ENCODE measurements at places on chromosomes 7 and 10.

GRCh38 chr7:131829947-131830558 lies 273.6 kb upstream of the PODXL start:
- no peak for DNase-seq

DNA sequence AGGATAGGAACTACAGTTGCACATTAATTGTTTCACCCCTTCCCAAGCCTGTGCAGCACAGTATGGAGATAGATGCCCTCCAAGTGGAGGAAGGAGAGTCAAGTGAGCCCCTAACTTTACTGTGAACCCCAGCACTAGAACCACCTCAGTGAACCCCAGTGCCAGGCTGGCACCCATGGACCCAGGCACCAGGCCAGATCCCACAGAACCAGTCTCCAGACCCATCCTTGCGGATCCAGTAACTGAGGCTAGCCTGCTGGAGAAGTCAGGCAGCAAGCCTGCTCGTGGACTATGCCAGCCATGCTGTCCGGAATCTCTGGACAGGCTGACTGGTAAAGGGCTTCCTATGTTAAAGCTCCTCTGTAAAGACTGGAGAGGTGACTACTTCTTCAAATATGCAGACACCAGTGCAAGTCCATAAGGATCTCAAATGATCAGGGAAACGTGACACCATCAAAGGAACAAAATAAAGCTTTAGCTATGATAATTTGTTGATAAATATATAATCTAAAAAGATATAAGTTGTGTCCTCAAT lies 27.7 kb downstream of the SHOC2 start:
- DNase-seq: no peak

DNA sequence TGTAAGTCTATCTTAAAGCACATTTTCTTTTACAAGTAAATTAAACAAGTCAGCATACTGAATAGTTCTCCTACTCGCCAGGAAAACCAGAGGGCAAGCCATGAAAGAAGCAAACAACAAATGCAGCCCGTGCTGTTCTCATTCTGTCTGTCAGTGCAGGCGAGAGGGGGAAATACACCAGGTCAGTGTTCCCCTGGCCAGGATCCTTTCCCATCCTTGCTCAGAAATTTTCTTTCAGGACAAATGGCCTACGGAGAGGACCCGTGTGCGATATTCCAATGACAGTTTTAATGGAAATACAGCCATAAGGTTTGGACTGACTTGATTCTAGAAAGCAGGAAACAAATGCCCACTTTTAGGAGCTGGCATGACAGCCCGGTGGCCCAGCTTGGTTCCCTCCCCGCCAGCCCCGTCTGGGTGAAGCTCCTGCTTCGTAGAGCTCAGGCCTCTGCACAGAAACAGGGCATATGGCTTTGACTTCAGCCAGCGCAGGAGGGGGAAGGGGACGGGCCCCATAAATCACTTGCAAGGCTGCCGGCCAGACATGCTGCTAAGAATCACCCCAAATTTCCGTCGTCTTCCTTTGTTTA lies 67.8 kb downstream of the FRMD4A start:
- no peak for DNase-seq

GRCh38 chr10:16184906-16185305 lies 251.9 kb upstream of the PTER start:
- DNase-seq: no peak

GRCh38 chr10:101609481-101609880 lies 21.4 kb downstream of the DPCD start:
- DNase-seq: no peak

DNA sequence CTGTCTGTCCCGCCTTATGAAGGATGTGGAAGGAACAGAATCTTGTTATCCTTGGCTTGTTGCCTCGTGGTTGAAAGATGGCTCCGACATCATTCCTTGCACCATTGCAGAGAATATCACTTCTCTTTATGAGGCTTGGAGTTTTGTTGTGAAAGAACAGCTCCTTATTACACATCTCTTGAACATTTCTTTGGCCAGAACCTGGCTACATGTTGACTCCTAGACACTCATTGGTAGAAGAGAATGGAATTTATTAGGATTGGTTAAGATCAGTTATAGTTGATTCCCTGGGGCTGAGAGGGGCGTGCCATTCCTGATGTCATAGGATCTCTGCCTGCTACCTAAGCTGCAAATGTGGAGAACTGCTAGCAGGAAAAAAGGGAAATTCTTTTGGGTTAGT lies 180.5 kb upstream of the CTBP2 start:
- no peak for DNase-seq

DNA sequence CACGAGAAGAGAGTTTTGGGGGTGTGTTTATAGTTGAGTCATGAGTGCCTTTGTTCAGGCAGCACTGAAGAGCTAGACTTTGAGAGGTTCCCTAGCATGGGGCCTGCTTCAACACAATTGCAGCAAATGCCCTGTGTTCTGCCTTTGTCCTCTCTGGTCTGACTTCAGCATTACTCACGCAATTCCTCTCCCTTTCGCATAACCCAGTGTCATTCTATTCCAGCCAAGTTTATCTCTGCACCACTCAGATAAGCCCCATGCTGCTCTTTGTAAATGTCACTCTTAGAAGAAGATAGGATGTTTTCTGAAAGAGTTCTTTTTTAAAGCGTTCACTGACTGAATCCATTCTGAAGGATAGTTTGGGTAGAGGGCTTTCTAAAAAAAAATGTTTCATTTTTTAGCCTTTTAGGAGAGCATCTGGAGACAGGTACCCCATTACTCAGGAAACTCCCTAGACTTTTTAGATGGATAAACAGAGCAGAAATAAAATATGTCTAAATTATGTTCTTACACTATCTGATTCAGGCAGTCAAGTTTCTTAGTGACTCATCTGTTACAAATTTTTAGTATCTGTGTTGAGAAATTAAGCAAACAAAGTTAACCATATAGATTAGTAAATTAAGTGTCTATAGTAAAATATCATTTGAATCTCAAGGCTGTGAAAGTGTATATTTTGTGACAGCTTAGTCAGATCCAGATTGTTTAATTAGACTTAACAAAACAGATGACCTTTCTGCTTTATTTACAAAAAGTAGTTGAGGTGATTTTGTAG lies 318.5 kb downstream of the GPR158 start:
- no peak for DNase-seq

- no peak for DNase-seq
Observed at GRCh38 chr7:93048136-93048930, 69.4 kb downstream of the SAMD9 start.

DNA sequence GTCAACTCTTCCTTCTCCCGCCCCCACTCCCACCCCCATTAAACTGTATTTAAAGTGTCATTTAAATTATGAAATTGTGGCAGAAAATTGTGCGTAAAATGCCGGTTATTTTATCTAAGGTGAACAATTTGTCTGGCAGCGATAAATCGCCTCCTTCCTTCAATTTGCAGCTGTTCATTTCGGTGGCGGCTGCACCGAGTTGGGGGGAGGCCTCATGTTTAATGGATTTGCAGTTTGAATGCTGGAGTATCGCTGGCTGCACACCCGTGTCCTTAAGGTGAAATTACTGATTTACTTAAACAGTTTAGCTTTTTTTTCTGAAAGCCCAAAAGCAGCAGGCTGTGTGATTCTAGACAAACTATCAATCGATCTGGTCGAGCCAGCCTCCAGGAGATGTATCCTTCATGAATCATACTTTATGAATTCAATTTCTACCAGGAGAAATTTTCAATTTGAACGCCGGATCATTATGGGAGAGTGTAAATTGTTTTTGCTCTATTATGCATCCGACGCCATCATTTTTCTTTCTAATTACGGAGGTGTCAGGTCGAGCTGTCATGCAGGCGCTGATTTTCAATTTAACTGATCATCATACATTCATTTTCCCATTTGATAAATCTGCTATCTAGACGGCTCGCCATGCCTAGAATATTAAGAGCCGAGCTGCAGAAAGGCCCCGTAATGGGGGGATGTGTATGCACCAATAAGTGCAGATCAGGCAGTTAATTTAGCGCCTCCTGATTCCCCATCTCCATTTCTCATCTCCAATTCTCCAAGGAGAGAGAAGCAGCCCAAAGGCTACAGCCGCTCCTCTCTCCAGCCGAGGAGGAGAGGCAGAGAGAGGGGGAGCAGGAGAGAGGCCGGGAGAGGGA lies 6.5 kb downstream of the UNCX start:
- DNase-seq: no peak

GRCh38 chr7:52151559-52151958 lies 835.0 kb upstream of the COBL start:
- DNase-seq: no peak

- DNase-seq: no peak
Observed at GRCh38 chr7:13153742-13154141, 466.3 kb downstream of the ARL4A start.

- DNase-seq: no peak
Observed at GRCh38 chr7:148286150-148286549, 304.4 kb upstream of the C7orf33 start.

DNA sequence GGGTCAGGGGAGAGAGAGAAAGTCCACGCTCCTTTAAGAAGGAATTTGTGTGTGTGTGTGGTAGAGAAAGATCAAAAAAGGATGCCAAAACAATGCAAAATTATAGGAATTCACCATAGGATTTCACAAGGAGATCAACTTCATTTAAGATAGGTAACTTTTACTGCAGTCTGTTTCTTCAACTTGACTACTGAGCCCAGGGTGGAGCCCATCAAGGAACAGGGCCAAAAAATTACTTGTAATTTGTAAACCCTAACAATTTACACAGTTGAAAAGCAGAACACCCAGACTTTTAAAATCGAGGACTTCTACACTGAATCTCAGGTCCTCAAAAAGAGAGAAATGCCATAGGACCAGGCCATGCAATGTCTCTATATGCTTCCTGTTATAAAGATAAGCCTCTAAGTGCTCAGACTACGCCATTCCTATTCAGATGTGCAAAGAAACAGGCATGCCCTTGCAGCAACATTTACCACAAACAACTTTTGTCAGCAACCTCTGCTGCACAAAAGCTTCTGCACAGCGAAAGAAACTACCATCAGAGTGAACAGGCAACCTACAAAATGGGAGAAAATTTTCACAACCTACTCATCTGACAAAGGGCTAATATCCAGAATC lies 10.6 kb upstream of the GIMAP4 start:
- no peak for DNase-seq

GRCh38 chr7:149714910-149715471 lies 58.4 kb downstream of the ZNF467 start:
- peak; percentile 58 for DNase-seq

DNA sequence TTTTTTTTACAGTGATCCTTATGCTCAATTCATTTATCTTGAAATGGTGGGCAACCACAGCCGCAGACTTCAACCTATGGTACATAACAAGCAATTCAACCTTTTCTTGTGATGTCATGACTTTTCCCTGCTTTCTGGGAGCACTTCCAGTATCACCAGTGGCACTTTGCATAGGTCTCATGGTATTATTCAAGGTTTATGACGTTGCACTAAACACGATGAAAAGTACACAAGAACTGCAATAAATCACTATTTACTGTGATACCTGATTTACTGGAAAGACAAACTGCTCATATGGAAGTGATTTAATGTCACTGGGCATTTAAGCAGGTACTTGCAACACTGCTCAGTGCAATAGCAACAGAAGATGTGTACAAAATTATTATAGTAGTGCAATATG lies 251.7 kb upstream of the CXCL12 start:
- no peak for DNase-seq

DNA sequence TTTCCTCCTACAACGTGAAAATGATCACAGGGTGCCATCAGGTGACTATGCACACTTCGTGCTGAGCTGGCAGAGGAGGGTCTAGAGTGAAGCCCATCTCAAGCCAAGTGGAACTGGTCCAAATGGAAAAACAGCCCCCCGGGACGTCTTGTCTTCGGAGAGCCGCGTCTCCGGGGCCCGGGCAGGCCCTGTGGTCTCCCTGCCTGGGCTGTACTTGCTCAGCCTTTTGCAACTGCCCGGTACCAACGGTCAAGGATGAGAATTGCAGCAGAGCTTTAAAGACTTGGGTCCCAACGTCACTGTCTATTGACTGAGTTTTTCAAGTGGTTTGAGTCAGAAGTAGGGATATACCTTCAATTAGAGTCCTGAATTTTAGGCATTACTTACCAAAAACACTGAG lies 315.5 kb downstream of the PTPRN2 start:
- DNase-seq: no peak

DNA sequence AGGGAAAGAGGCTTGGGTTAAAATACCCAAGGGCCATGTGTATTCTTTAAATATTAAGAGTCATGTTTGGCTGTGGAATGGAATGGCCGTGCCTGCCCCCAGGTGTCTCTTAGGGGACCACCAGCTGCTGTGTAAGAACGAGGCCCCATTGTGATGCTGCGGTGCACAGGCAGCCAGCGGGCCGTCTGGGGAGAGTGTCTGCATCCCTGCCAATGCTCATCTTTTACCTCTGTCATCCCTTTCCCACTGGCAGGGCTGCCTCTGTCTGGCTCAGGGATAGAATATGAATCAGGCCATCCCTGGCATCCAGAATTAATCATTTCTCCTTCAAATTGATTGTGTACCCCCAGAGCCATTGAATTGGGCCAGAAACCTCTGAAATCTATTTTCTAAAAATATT lies 137.8 kb upstream of the GALNT17 start:
- no peak for DNase-seq

GRCh38 chr10:88979603-88980002 lies 11.0 kb upstream of the FAS start:
- no peak for DNase-seq

DNA sequence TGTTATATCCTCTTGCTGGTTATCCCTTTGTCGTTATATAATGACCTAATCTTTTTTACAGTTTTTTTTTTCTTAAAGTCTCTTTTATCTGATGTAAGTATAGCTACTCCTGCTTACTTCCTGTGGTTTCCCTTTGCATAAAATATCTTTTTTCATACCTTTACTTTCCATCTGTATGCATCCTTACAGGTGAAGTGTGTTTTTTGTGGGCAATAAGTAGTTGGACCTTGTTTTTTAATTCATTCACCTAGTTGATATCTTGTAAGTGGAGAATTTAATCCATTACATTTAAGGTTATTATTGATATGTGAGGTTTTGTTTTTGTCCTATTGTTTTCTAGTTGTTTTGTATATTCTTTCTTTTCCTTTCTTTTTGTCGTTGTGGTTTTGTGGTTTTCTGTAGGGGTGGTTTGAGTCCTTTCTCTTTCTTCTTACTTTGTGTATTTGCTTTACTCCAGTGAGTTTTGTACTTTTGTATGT lies 168.6 kb downstream of the MLLT10 start:
- no peak for DNase-seq

- DNase-seq: no peak
Observed at GRCh38 chr7:8982338-8982992, 549.1 kb downstream of the NXPH1 start.

DNA sequence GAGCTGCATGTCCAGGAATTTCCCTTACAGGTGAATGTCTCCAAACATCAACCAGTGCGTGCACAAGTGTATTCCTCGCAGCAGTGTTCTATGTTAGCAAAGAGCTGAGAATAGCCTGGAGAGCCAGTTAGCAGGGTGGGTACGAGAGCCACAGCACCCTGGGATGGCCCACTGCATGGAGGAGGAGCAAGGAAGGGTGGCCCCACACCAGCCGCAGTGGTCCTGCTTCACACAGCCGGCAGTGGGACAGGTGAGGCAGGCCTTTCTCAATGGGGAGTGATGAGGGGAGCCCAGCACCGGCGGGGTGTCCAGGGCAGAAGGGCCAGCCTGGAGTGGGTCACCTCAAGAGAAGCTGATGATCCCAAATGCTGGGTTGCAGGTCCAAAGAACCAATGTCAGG lies 240.7 kb downstream of the TCERG1L start:
- no peak for DNase-seq
